ENCODE measurements at places on chromosomes 4 and X.

- no peak for DNase-seq
These were observed 17.6 kb downstream of the TMEM164 start for GRCh38 chrX:110020536-110020935.

GRCh38 chr4:185071236-185071811 is 53.0 kb downstream of the HELT start:
- DNase-seq = no peak

- DNase-seq = peak; percentile 25
These were observed 978 bp downstream of the HS6ST2 start for GRCh38 chrX:132957211-132958090.

- peak; percentile 17 for DNase-seq
These were observed 136.0 kb downstream of the GABRB1 start for GRCh38 chr4:47167081-47168035.

- DNase-seq = no peak
These were observed 76.1 kb downstream of the CLDN22 start for GRCh38 chr4:183244019-183244418.

DNA sequence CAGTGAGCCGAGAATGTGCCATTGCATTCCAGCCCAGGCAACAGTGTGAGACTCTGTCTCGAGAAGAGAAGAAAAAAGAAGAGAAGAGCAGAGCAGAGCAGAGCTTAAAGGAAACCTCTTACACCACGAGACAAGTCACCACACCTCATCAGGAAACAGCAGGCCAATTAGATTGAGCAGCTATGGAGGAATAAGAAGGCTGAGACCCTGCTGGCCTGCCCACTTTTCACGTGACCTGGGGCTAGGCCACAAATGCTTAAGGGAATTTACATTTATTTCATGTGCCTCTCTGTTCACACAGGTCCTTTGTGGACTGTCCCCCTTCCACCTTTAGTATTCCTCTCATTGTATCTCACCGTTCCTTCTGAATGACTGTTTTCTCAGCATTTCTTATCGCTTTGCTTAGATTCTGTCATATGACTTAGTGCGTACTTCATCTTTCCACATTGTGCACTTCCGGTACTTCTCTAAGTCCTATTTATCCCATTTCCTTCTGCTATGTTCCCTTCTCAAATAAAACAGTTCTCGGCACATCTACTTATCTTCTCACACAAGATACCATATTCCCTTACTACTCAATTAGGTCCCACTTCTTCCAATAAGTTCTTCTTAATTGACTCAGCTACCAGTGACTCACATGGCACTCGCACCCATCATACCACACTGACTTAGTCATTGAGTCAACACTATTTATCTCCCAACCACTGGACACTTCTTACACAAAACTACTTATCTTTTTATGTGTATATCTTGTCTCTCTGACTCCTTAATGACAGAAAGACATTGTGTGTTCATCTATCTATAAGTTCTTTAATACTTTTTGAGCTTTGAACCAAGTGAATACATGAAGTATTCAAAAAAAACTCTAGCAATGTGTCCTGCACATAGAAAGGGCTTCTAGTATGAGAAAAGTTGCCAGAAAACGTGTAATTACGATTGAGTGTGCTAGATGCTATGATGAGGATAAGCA is 11.0 kb downstream of the CUL4B start:
- DNase-seq = peak; percentile 67

DNA sequence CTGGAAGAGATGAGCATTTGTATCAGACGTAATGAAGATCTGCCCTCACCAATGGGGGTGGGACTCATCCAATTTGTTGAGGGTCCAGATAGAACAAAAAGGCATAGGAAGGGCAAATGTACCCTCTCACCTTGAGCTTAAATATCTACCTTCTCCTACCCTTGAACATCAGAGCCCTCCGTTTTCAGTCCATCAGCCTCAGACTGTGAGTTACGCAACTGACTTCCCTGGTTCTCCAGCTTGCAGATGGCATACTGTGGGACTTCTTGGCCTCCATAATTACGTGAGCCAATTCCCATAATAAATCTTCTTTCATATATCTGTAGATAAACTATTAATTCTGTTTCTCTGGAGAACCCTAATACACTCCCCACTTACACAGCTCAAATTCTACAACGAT is 56.5 kb upstream of the GUCY1A1 start:
- DNase-seq = no peak

DNA sequence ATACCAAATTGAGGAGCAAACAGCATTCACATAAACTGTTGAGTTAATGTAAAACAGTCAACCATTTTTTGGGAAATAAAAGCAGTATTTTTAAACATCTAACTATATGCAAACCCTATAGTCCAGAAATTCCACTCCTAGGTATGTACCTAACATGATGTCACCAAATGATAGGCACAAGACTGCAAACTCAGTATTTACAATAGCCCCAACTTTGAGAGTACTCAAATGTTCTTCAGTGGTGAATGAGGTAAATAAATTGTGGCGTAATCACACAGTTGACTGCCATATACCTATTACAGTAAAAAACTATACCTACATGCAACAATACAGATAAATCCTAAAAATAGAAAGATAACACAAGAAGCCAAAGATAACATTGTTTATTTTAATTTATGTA is 1243.8 kb upstream of the ADGRL3 start:
- DNase-seq = no peak

DNA sequence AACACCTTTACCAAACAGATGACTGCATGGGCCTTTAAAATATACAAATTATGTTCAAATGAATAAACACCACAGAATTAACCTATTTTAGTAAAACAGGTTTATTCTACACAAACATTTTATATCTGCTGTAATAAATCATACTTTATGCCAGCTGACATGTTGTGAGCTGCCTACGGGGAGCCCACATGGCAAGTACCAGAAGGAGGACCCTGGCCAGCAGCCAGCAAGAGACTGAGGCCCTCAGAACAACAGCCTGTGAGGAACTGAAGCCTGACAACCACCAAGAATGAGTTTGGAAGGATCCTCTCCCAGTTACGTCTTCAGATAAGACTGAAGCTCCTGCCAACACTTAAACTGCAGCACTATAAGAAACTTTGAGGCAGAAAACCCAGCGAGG is 377.0 kb downstream of the PDGFC start:
- DNase-seq = no peak

DNA sequence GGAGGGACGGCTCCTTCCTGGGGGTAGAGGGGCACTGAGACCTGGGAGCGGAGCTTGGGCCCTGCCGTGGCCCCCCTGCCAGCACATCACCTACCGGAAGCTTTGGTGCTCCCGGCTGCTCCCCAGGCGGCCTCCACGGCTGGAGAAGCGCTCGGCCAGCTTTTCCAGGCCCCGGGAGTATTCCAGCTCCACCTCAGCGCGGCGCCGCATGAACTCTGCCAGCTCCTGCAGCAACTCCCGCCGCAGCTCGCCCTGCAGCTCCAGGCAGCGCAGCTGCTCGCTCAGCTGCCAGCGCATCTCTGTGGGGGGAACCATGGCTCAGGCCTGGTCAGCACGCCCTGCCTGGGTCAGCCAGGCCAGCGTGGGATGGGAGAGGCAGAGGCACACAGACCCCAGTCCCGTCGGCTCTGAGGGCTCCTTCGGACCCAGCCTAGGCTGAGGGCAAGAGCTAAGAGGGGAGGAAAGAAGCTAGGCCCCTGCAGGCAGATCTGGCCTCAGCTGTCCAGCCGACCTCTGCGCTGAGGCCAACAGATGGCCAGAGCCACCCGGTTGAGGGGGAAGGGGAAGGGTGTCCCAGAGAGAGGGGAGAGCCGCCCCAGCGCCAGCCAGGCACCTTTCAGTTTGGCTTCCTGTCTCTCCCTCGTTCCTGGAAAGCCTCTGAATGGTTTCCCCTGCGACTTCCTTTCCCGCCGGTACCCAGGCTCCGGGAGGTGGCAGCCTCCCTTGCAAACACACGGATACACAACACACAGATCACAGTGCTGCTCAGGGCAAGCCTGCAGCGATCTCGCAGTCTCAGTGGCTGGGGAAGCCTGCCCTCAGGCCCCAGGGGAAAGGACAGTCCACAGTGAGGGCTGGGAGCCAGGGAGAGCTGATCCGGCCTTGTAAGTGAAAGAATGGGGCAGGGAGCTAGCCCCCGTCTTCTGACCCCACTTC is 4.3 kb downstream of the ARHGAP4 start:
- no peak for DNase-seq

DNA sequence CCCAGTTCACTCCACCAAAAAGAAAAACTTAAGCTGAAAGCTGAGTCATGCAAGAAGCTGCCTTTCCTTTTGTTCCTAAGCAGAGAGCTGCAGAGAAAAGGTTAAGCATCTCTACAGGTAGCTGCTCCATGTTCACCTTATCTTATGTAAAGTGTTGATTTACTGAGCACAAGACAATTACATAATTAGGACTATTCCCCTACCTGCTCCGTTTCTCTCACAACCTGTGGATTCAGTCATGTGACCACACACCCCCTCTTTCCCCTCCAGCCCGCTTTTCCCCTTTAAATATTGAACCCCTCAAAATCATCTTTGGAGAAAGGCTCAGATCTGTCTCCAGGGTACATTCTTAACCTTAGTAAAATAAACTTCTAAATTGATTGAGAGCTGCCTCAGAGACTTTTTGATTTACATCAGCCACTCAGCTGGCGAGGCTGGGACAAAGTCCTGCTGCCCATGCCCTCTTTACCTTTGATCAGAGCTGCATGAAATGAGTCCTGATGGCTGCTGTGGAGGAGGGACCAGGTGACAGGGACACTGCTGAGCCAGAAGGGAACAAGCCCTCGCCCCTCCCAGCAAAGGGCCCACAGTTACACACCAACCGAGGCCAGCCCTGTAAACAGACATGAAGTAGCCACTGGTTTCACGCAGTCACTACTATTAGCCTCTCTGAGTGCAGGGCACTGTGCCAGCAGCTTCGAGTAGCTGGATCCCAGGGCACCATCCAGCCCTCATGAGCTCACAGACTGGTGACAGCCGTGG is 53.9 kb upstream of the C4orf50 start:
- DNase-seq = no peak

DNA sequence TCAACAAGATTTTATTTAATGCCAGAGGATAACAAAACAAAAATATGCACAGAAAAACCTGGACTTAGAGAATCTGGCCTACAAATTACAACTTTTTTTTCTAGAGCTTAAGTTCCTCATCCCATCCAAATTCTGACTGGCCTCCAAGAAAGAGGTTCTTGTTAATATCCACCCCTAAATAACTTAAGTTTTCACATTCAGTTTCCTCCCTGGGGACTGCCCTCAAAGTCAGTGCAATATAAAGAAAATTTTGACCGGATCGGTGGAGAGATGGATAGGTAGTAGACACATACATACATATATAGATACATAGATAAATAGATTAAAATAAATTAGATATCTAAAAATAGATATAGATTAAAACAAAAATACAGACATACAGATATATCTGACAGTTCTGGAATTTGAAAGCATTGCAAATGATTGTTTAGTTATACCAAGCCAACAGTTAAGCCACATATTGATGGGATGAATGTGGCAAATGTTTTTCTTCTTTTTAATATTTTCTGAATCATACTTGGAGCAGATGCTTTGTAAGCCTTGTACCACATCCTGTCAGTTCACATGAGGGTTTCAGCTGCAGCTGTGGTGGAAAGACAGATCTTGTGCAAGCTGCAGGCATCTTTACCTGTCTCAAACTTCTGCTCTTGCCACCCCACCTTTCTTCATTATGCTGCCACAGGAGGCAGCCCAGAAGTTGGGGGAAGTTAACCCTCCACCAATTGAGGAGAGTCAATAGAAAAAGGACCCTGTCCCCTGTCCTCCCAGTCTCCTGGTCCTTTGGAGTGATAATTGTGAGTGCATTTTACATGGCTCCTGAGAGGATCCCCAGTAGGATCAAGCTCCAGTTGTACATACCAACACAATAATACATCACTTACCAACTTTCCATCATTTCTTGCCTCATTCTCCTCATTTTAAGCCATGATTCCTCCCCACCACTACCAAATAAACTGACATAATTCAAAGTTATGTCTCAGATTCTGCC is 58.5 kb upstream of the PRDM8 start:
- peak; percentile 36 for DNase-seq

DNA sequence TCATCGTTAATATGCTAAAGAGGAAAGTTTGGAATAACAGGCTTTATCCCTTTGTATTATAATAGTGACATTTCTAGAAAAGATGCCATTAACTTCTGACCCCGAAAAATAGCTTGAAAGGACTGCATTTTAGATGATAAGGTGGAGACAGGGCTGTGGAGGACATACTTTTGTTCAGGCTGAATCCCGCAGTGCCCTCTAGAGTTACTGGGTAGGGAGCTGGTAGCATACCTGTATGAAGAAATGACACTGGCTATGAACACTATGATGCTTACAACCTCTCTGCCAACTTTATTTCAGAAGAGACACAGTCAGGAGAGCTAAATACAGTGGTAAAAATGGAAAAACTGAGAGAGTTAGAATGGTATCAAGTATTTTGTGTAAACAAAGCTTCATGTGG is 8.1 kb downstream of the IL1RAPL1 start:
- no peak for DNase-seq

- DNase-seq = no peak
These were observed 38.0 kb upstream of the GATB start for GRCh38 chr4:151798678-151799416.

DNA sequence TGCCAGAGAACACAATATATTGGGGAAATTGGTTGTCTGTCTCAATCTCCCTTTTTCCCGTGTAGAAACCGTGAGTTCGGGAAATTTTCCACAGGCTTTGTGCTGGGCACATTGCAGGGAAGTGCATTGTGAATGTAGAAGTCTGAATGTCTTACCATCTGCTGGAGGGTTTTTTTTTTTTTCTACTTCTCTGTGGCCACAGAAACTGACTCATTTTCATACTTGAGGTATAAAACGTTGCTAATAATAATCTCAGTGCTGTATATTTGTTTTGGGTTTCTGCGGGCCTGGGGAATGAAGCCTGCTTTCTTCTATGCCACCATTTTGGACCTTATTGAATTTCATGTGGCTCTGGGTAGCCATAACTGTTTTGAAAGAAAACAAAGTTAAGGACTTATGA is 1001.2 kb downstream of the STIM2 start:
- DNase-seq = peak; percentile 14

GRCh38 chr4:76856243-76857073 is 41.5 kb downstream of the SOWAHB start:
- peak; percentile 73 for DNase-seq

DNA sequence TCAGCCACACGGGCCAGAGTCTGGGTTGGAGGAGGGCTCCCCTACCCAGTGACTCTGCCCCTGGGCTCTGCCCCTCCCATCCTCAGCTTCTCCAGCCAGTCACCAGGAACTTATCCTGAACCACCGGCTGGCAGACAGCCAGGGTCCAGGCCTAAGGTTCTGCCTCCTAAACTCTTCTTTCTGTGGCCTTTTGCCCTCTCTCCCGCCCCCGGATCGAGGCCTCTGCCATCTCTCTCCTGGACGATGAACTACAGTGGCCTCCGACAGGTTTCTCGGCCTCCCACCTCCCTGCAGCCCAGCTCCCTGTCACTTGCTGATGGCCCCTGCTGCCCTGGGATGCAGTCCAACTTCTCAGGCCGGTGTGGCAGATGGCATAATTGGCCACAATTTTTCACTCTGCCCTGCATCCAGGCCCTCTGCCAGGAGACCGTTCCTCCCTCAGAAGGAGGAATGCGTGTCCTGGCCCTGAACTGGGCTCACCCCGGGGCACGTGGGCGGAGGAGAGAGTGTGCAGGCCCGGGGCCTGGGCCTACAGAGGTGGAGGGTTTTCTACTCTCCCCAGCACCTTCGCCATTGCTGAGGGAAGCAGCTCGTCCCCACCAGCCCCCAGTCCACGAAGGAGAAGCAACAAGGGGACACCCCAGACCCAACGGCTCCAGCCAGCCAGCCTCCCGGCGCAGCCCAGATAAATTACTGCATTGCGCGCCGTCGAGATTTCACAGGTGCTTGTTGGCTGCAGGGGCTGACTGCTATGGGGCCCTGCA is 81.9 kb upstream of the LRPAP1 start:
- DNase-seq = peak; percentile 20

GRCh38 chrX:652341-652741 is 21.8 kb downstream of the SHOX start:
- no peak for DNase-seq

All from adipocyte (in vitro differentiated cells).